ENCODE measurements at places on chromosomes 1 and 21.

DNA sequence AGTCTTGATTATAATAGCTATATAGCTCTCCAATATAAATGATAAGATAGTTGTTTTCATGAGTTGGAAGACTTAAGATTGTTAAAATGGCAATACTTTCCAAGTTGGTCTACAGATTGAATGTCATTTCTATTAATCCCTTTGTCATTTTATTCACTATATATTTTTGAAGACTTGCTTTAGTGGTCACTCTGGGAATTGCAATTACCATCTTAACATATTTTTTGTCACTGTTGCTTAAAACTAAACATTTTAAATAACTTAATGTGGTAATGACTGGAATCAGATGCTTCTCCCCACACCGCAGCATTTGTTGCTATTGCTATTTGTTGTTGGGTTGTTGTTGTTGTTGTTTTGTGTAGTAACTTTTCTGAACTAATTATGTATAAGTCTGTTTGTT lies 1592.9 kb downstream of the MRPL39 start:
- no peak for DNase-seq

DNA sequence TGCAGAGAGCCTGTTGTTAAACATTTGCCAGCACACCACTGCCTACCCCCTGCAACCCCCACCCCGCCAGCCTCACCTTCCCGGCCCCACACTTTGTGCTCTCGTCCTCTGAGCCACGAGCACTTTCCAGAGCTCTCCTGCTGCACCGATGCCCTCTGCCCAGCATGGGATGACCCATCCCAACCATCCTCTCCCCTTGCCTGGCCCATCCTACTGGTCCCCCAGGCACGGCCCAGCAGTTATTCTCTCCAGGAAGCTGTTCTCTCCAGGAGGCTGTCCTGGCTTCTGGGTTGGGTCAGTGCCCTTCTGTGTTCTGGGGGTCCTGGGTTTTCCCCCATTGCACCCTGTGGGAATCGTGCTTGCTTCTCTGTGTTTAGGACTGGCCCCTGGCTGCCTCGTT lies 60.1 kb upstream of the ABCG1 start:
- DNase-seq: peak; percentile 42

DNA sequence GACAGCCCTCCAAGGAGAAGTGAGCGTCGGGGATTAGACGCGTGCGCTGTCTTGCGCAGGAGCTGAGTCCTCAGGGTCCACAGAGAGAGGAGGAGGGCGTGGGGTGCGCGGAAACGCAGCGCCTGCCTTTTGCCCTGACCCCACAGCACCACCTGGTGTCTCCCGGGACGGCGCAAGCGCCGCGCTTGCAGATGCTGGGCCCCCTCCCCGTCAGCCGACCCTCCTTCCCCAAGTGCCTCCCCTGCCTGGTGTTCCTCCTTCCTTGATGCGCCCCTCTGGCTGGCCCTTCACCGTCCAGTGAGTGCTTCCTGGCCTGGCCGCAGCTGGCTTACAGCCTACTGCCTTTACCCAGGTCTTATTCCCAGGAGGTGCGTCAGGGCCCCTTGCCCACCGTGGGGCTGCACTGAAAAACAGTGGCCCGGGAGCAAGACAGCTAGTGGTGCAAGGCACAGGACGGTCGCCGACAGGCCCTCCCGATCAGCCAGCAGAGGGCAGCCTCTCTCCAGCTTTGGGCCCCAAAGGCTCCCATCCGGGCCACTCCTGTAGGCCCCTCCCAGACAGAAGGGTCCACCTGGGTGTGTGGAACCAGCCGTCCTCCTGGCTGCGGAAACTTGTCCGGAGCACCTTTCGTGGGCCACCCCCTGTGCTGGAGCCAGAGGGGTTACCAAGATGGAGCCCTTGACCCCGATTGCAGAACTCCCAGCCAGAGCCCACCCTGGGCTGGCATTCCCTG lies 12.9 kb upstream of the PHLDA3 start:
- DNase-seq: peak; percentile 96

GRCh38 chr1:33965086-33965485 lies 101.2 kb downstream of the HMGB4 start:
- no peak for DNase-seq
